Left cardiac atrium (tissue), 4 donors: ENCODE measurements at places on chromosomes 7 and 10.

DNA sequence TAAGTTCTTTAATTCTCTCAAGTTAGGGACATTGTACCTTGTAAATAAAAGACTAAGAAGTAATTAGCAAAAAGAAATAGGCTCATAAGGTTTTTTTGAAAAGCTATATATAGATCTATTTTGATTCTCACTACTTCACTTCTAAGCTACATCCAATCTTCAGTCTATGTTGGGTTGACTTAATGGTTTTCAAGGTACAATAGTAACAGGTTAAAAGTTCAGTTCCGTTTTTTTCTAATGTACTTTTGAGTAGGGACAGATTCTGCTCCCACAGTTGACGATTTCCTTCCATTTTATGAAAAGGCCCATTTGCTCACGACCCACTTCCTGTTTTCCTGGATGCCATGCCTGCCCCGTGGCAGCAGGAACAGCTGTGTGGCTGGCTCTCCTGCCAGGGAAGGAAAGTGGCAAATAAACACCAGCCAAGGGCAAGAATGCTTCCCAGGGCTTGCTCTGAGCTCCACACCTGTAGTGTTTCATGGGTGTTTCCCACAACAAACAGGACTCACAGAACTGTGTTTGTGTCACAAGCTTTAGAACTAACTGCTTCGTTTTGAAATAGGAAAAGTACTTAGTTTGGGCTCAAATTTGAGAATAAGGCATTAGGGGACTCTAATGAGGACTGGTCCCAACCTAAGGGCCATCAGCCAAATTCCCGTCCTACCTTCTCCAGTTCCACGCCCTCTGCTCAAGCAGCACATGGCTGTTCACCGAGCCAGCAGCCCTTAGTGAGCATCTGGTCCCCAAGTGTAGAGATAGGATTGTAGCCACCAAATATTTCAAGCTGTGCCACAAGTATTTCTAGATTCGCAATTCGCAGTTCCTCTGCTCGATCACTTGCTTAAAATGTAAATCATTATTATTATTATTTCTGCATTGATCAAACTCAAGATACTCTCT lies 240.7 kb downstream of the COBL start:
- DNase-seq, result no peak

- DNase-seq, result no peak
Measured at GRCh38 chr10:70812814-70813213, 2.9 kb upstream of the SGPL1 start.

GRCh38 chr7:19113855-19114550 lies 3.4 kb downstream of the TWIST1 start:
- no peak for DNase-seq

GRCh38 chr10:86413046-86413728 lies 46.6 kb upstream of the GRID1 start:
- DNase-seq, result no peak

- no peak for DNase-seq
Measured at GRCh38 chr10:124223711-124224085, 130.3 kb upstream of the CHST15 start.

GRCh38 chr7:156903232-156903909 lies 10.4 kb upstream of the LMBR1 start:
- peak; percentile 54 for DNase-seq

- DNase-seq, result no peak
Measured at GRCh38 chr10:18664841-18665478, 5.7 kb downstream of the ARL5B start.

DNA sequence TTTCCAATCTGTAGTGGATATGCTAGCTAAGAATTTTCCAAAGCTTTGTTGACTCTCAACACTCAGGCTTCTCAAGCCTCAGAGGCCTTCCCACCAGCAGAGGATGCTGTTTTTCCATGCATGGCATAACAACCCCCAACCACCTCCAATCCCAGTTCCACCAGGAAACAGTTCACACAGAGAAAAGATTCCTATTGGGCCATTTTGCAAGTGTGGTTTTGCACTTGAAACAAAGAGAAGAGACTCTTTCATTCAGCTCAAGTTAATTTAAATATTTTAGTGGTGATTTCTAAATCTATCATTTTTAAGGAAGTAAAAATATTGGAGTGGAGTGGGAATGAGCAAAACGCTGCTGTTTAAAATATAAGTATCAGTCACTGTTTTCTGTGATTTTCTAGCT lies 105.6 kb upstream of the COL1A2 start:
- peak; percentile 67 for DNase-seq

DNA sequence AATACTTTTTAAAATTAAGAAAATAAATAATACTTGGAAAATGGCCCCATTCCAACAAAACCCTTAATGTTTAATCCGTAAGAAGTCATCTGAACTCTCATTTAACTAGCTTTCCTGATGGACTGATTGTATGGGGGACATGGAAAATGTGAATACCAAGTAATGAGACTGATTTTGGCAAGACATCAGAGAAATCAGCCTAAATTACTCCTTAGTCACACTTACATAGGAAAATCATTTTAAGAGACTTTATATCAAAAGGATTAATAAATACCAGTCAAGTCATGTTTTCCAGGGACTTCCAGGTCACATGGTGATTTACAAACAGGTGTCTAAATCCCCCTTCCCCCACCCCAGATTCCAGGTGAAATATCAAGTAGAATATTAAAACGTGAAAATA lies 58.2 kb downstream of the GRM8 start:
- no peak for DNase-seq

GRCh38 chr7:142039231-142039630 lies 43.6 kb downstream of the MGAM start:
- no peak for DNase-seq

DNA sequence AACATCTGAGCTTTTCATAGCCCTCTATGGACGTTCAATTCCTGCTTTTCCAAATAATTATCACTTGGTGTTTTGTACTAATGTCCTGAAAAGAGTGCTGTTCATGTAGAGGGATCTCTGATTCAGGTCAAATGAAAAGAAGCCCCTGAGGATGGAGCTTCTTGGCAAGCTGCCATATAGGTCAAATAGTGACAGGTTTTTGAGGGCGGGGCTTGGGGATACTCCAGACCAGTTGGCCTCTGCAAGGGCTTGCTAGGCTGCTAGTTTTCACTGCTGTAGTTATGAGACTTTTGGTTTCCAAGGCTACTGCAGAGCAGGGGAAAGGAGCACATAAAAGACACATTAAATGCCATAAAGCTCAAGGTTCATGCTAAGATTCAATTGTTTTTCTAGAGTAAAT lies 257.2 kb upstream of the CACNA2D1 start:
- DNase-seq, result no peak

DNA sequence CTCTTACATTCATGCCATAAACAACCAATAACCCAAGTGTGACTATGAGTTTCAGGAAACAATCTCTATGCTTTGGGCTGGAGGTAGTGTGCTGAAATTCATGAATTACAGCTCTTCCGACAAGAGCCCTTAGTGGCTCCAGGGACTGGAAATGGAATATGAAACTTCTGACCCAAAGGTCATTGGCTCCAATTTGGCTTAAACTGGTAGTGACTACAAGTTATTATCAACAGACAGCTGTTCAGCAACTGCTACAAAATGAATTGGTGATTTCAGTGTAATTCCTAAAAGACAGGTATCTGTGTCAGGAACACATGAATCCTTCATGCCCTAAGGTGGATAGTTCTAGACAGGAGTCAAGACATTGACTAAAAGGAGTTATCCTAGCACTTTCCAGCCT lies 745.4 kb downstream of the PHTF2 start:
- DNase-seq, result no peak

DNA sequence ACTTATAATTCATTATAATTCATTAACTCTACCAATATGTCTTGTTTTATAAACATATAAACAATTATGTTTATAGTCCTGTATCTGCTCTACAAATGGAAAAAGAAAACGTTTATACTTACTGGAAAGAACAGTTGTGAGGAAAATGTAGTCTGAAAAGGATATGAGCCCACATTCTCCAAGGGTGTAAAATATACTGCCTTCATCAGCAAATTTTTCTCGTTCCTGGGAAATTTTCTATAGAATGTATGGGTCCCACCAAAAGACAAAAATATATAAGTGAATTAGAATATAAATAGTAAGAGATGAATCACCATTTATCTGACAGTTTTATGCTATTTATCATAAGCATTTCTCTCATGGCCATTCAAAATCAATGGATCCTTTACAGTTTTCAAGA lies 117.8 kb downstream of the MICU1 start:
- DNase-seq, result no peak

GRCh38 chr7:23135755-23136154 lies 30.2 kb downstream of the KLHL7 start:
- DNase-seq, result no peak

GRCh38 chr10:99659868-99660366 lies 608 bp downstream of the ENTPD7 start:
- DNase-seq, result no peak

- no peak for DNase-seq
Measured at GRCh38 chr7:134515569-134516468, 11.5 kb upstream of the AKR1B10 start.

GRCh38 chr10:124998624-124999291 lies 56.8 kb downstream of the ZRANB1 start:
- DNase-seq, result peak; percentile 22

GRCh38 chr7:26645121-26645520 lies 219.3 kb downstream of the SKAP2 start:
- DNase-seq, result no peak

DNA sequence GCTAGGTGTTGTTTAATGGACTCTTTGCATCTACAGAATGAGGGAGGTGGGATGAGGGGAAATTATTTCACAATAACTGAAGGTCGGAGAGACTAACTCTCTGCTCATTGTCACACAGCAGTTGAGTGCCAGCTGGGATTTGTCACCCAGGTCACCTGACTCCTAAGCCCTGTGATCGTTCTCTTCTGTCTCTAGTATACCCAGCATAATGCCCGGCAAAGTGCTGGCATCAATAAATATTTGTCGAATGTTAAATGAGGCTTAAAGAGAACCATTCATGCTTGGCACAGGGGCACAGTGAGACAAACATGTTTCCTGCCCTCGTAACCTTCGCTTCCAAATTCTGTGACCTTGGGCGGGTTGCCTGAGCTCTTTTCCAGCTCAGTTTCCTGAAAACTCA lies 70.8 kb downstream of the TCF7L2 start:
- no peak for DNase-seq

GRCh38 chr10:11901833-11902475 lies 78.8 kb downstream of the PROSER2 start:
- DNase-seq, result no peak

DNA sequence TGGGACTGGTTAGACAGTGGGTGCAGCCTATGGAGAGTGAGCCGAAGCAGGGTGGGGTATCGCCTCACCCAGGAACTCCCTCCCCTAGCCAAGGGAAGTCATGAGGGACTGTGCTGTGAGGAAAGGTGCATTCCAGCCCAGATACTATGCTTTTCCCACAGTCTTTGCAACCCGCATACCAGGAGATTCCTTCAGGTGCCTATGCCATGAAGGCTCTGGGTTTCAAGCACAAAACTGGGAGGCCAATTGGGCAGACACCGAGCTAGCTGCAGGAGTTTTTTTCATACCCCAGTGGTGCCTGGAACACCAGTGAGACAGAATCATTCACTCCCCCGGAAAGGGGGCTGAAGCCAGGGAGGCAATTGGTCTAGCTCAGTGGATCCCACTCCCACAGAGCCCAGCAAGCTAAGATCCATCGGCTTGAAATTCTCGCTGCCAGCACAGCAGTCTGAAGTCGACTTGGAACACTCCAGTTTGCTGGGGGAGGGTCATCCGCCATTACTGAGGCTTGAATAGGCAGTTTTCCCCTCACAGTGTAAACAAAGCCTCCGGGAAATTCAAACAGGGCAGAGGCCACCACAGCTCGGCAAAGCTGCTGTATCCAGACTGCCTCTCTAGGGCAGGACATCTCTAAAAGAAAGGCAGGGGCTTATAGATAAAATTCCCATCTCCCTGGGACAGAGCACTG lies 141.4 kb downstream of the TFEC start:
- no peak for DNase-seq

GRCh38 chr10:4686644-4686996 lies 139.4 kb upstream of the AKR1E2 start:
- DNase-seq, result no peak

DNA sequence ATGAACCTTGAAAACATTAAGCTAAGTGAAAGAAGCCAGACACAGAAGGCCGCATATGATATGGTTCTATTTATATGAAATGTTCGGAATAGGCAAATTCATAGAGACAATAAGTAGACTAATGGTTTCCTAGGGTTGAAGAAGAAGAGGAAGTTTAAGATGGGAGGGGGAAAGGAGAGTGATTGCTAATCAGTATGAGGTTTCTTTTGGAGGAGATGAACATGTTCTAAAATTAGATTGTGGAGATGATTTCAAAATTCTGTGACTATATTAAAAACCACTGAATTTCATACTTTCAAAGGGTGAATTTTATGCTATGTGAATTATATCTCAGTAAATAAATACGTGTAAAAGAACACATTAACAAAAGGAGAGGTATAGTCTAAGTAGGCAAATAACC lies 176.4 kb upstream of the HPS1 start:
- DNase-seq, result no peak

DNA sequence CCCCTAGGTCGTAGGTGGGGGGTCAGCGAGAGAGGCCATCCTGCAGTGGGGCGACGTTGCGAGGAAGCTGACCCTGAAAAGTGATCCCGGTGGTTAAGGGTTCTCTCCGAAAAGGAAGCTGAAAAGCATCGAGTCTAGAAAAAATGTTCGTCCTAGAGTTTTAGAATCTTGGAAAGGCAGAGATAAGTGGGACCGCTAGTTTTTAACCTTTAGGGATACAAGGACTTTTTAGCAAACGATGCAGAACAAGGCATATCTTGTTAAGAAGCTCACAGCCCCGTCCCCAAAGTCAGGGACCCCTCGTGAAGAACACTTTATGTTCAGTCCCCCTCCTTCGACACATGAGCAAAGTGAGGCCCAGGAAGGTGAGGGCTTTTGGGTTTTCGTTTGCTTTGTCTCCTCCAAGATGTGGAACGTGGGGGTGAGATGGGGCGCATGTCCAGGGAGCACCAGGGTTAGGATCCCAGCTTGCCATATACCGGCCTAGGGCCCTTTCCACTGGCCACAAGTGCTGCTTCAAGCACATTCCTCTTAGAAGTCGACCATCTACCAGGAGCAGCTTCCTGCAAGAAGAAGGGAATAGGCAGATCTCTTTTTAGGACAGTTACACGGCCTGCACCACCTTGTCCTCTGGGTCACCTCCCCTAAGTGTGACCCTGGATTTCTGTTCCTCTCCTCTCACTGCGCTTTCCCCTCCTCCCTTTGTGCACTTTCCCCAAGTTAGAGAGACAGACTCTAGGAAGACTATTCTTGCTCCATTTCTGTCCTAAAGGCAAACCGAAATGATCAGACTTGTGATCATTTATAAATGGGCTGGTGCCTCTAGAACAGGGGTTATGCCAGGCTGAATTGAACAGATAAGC lies 969 bp downstream of the SLC35G1 start:
- DNase-seq, result no peak

- no peak for DNase-seq
Measured at GRCh38 chr7:137388916-137389315, 45.4 kb upstream of the PTN start.

- no peak for DNase-seq
Measured at GRCh38 chr7:33789871-33790630, 115.3 kb upstream of the BMPER start.

GRCh38 chr10:79152423-79152817 lies 83.7 kb downstream of the ZMIZ1 start:
- DNase-seq, result peak; percentile 64

- no peak for DNase-seq
Measured at GRCh38 chr7:136502162-136502561, 366.3 kb upstream of the CHRM2 start.

- no peak for DNase-seq
Measured at GRCh38 chr7:38318803-38319416, 45.5 kb upstream of the TARP start.
